ENCODE measurements at places on chromosomes 5 and 9.

DNA sequence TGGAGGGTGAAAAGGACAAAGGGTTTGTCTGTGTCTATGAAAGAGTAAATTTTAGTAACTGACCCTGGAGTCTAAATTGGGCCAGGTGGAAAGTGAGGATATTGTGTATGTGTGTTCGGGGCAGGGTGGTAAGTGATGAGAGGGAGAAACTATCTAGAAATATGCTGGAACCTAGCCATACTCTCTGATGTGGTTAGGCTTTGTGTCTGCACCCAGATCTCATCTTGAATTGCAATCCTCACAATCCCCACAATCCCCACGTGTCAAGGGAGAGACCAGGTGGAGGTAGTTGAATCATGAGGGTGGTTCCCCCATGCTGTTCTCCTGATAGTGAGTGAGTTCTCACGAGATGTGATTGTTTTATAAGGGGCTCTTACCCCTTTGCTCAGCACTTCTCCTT, 60.6 kb downstream of the COMMD10 start:
- DNase-seq = no peak

- no peak for DNase-seq
Measured at GRCh38 chr9:117466111-117466510, 51.3 kb upstream of the ASTN2 start.

DNA sequence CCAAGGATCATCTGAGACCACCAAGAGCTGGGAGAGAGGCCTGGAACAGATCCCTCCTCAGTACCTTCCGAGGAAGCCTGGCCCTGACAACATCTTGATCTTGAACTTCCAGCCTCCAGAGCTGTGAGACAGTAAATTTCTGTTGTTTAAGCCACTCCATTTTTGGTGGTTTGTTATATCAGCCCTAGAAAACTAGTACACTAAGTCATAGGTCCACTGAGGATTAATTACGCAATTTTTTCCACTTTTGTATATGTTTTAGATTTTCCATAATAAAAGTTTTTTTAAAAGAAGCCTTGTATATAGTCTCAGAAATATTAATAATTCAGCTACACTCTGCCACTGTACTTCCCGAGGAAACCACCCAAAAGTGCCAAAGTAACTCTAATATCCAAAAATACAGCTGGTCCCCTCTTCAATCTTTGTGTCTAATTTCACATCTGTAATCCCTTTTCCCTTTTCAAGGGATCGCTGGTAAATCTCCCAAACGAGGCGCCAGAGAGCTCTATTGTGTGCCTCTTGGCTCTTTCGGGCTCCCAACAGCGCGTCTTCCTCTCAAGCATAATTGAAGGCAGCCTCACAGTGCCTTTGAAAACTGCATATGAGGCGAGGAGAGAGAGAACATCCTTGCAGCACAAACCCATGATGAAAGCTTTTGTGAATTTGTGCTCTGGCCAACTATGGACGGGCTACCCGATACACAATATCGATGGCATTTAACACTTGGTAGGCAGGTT, 32.7 kb downstream of the PRUNE2 start:
- DNase-seq = no peak

DNA sequence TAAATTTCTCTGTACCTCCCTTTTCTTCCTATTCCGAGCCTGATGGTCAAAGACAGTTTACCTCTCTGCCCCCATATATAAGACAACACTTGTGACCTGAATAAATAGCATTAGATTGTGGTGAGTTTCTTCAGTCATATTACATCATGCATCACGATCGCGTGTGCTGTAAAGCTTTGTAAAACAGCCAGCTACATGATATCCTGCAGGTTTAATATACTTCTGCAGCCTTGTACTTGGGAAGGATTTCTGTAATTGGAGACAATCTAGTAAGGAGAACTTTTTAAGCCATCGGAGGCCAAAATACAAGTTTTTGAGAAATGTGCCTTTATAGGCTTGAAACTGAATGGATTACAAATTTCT, 711.8 kb upstream of the WWC1 start:
- no peak for DNase-seq

- no peak for DNase-seq
Measured at GRCh38 chr5:122183098-122183787, 53.9 kb downstream of the ZNF474 start.

GRCh38 chr5:171275841-171276544, 33.1 kb upstream of the TLX3 start:
- no peak for DNase-seq

- peak; percentile 42 for DNase-seq
Measured at GRCh38 chr5:112930082-112930344, 8.0 kb upstream of the REEP5 start.

DNA sequence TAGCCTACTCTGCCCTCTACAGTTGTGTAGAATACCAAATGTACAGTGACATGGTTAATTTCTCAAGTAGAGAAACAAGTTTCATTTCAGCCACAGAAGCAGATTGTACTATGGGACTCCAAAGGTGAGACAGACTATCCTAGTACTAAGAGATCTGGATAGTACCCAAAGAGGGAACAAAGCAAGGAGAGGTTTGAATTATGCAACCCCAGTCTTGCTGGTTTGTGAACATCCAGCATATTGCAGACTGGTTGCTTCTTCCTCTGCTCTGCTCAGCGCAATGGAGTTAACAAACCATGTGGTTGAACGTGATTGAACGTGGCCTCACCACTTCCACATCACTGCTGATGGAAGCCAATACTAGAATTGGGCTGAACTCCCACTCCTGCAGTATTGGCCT, 43.3 kb upstream of the ALDOB start:
- DNase-seq = no peak

- peak; percentile 73 for DNase-seq
Measured at GRCh38 chr5:76175821-76176403, 92.7 kb downstream of the SV2C start.

DNA sequence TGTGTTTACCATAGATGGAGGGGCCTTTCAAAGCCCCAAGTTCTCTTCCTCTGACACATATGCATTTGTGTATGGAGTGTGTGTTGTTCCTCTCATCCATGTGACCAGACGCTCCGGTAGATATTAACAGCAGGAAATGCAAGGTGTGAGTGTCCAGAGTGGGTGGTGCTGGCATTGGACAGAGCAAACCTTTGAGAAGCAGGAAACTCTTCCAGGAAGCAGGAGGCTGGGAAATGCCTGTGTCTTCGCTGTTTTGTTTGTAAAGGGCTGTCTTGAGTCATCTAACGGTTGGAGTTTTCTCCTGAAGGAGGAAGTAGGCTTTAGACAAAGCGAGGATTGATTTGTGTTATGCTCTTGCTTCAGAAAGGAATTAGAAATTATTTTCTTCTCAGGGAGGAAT, 370.9 kb downstream of the PLK2 start:
- no peak for DNase-seq

DNA sequence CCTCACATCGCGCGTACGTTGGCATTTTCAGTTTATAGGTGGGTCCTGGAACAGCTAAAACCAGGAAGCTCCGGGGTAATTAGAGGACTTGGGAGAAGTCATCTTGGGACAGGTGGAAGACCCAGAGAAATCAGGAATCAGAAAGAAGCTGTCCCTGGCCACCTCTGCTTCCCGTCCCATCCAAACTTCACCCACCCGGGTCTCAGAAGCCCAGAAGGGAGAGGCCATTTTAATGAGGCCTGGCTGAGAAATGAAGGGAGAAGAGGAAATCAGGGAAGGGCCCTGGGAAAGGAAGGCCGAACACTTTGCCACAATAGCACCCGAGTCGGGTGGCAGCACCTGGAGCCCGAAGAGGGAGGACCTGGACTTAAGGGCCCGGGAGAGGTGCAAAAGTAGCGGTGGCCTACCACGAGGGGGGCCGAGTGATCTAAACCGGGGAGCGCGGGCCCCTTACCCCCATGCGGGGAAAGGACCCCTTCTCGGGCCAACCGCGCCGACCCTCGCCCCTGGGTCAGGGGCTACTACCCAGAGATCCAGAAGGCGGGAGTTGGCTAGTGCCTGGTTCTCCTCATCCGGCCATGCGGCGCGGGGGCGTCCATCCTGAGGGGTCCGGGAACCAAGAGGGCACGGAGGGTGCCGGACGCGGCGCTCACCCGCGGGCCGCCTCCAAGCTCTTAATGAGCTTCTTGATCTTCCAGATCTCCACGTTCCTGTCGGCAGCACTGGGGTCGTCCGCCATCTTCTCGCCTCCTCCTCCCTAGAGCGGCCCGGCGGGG, 668 bp downstream of the ETF1 start:
- no peak for DNase-seq

DNA sequence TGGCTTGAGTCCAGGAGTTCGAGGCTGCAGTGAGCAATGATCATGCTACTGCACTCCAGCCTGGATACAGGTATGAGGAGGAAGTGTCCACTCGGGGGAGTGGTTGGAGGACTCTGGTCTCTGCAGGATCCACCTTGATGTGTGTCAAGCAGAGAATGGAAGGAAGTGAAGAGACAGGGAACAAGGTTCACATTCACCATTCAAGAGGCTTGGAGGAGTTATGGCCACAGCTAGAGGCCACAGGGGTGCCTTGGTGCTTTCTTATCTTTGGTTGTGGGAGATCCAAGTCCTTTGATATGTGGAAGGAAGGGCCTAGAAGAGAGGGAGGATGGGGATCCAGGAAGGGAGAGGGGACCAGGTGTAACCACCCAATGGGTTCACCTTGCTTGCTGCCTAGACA, 5.4 kb upstream of the CERCAM start:
- DNase-seq = no peak

DNA sequence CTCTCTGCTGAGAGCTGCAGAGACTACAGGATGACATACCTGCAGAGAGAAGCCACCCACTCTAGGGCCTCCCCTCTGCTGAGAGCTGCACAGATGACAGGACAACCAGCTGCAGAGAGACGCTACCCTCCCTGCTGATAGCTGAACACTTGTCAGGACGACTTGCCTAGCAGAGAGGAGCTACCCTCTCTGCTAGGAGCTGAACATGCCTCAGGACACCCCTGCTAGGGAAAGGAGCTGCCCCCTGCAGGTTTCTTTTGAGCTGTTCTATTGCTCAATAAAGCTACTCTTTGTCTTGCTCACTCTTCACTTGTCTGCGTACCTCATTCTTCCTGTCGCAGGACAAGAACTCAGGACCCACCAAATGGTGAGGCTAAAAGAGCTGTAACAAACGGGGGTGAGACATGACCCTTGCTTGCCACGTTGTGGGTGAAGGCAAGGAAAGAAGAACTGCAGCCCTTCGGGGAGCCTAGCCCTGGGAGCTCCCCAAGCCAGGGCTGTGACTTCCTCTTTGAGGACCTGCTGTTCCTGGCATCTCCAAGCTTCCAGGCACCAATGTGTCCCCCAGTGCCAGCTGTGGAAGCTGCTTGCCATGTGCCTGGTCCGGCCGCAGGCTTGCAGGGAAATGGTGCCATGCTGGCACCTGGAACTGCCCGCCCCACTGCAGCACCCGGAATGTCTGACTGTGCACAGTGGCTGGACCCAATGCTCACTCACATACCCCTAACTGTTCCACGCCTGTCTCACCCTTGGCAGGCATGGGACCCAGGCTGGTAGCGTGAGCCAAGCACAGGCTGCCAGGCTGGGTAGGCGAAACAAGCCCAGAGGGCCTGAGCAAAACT, 5.1 kb upstream of the TESK1 start:
- no peak for DNase-seq
